ENCODE measurements at places on chromosomes 3 and 15. TPM values are rescaled to one million over a fixed set of nuclear protein-coding genes. Genes with fewer than 3 reads are reported as not detected.

Gene CCDC39
- not detected for total RNA-seq

- H3K4me3 ChIP-seq = no peak overlapping the region
- H3K4me1 ChIP-seq = no peaks in the 10 kb centered on the region
- H3K36me3 ChIP-seq = no peaks in the 10 kb centered on the region
- no peak for DNase-seq
- H3K27ac ChIP-seq = no peak overlapping the region
Measured at GRCh38 chr3:164940745-164941144, 137.6 kb downstream of the SI start.

- peaks cover 28% of the 10 kb centered on the region for H3K4me1 ChIP-seq
- no peak overlapping the region for H3K27ac ChIP-seq
- peaks cover 5% of the 10 kb centered on the region for H3K36me3 ChIP-seq
- no peak overlapping the region for H3K4me3 ChIP-seq
- DNase-seq = no peak
Measured at GRCh38 chr3:128767094-128767750, 41.2 kb downstream of the RAB7A start.

Gene TLR9
- 0.08 TPM for total RNA-seq

- no peaks in the 10 kb centered on the region for H3K36me3 ChIP-seq
- no peaks in the 10 kb centered on the region for H3K27me3 ChIP-seq
- no peaks in the 10 kb centered on the region for H3K4me1 ChIP-seq
- no peak overlapping the region for H3K27ac ChIP-seq
- H3K4me3 ChIP-seq = no peak overlapping the region
Measured at GRCh38 chr15:41982133-41982930, 10.0 kb upstream of the EHD4 start.

- no peaks in the 10 kb centered on the region for H3K36me3 ChIP-seq
- H3K27ac ChIP-seq = no peak overlapping the region
- H3K4me1 ChIP-seq = peaks cover 4% of the 10 kb centered on the region
- DNase-seq = no peak
Measured at GRCh38 chr3:157606852-157607197, 103.6 kb upstream of the VEPH1 start.

- H3K27me3 ChIP-seq = peaks cover 3% of the 10 kb centered on the region
- no peaks in the 10 kb centered on the region for H3K36me3 ChIP-seq
- H3K4me1 ChIP-seq = peaks cover 8% of the 10 kb centered on the region
Measured at GRCh38 chr15:70670680-70671079, 92.7 kb downstream of the UACA start.

Gene ABI3BP
- not detected for total RNA-seq

Gene ISL2
- not detected for total RNA-seq

GRCh38 chr3:159763011-159763601 is 225.5 kb upstream of the IL12A start:
- H3K4me1 ChIP-seq = peaks cover 11% of the 10 kb centered on the region
- DNase-seq = no peak
- peaks cover 37% of the 10 kb centered on the region for H3K27me3 ChIP-seq
- H3K27ac ChIP-seq = no peak overlapping the region
- peak overlapping the region; percentile 26 for H3K4me3 ChIP-seq

- no peaks in the 10 kb centered on the region for H3K4me1 ChIP-seq
- no peak overlapping the region for H3K4me3 ChIP-seq
- no peaks in the 10 kb centered on the region for H3K36me3 ChIP-seq
Measured at GRCh38 chr3:61857297-61857696, 295.9 kb downstream of the PTPRG start.

Gene BMF
- 13.5 TPM for total RNA-seq

DNA sequence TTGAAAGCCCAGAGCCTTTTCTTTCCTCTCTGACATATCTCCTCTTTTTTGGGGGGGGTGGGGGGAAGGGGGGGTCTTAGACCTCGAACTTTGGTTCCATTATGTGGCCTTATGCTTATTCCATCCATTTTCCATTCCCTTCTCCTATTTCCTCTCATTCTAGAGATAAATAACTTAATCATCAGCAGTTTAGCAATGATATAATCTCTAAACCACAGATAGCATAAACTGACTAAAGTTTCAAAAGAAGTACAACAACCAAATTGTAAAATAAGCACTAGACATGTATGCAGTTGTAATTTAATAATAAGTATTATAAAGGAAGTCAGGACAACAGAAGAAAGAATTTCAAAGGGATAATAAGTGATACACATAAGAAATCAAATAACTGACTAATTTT is 64.5 kb downstream of the AQR start:
- no peak overlapping the region for H3K4me3 ChIP-seq
- H3K27me3 ChIP-seq = no peaks in the 10 kb centered on the region
- no peak overlapping the region for H3K27ac ChIP-seq
- no peak for DNase-seq
- H3K36me3 ChIP-seq = peaks cover 76% of the 10 kb centered on the region

Gene PLSCR5
- total RNA-seq = not detected

DNA sequence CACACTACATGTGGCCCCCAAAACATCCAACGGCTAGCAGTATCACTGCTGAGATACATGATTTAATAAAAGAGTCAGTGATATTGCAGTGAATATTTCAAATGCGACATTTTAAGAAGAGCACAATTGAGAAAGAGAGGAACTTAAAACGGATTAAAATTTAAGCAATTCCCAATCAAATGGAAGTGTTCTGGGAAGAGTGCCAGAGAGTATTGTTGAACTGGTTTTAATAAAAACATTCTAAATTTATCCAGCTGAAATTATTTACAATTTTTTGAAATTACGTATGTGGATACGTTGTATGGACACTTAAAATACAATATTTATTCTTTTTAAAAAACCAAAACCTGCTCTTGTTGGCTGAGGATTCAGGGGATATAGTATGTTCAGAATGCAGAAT is 117.7 kb downstream of the C3orf38 start:
- no peak overlapping the region for H3K27ac ChIP-seq
- no peaks in the 10 kb centered on the region for H3K36me3 ChIP-seq
- H3K27me3 ChIP-seq = no peaks in the 10 kb centered on the region
- DNase-seq = no peak
- H3K4me1 ChIP-seq = no peaks in the 10 kb centered on the region

- no peak overlapping the region for H3K4me3 ChIP-seq
- no peaks in the 10 kb centered on the region for H3K27me3 ChIP-seq
- no peak overlapping the region for H3K27ac ChIP-seq
- H3K36me3 ChIP-seq = no peaks in the 10 kb centered on the region
- DNase-seq = peak; percentile 32
Measured at GRCh38 chr3:31695280-31696008, 162.7 kb downstream of the STT3B start.

GRCh38 chr3:94024385-94024784 is 4.0 kb downstream of the STX19 start:
- H3K36me3 ChIP-seq = no peaks in the 10 kb centered on the region
- no peak overlapping the region for H3K4me3 ChIP-seq
- no peak for DNase-seq
- no peaks in the 10 kb centered on the region for H3K4me1 ChIP-seq

Gene DZIP1L
- total RNA-seq = not detected

Gene ANKRD63
- total RNA-seq = not detected

DNA sequence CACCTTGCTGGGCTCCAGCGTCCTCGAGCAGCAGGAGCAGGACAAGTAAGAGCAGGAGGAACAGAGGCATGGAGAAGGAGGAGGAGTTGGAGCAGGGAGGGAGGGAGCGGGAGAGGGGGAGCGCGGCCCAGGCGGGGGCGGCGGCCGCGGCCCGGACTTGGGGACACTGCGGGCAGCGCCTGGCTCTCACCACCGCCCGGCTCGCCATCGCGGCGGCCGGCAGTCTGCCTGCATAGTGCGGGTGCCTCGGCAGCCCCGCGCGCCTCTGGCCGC is 440 bp downstream of the DCBLD2 start:
- H3K4me3 ChIP-seq = peak overlapping the region; percentile 67
- H3K27me3 ChIP-seq = peaks cover 2% of the 10 kb centered on the region
- H3K4me1 ChIP-seq = peaks cover 13% of the 10 kb centered on the region
- DNase-seq = no peak
- H3K27ac ChIP-seq = no peak overlapping the region

GRCh38 chr3:195075199-195075940 is 195.6 kb downstream of the XXYLT1 start:
- no peak overlapping the region for H3K27ac ChIP-seq
- no peaks in the 10 kb centered on the region for H3K27me3 ChIP-seq
- no peaks in the 10 kb centered on the region for H3K36me3 ChIP-seq
- no peak for DNase-seq

DNA sequence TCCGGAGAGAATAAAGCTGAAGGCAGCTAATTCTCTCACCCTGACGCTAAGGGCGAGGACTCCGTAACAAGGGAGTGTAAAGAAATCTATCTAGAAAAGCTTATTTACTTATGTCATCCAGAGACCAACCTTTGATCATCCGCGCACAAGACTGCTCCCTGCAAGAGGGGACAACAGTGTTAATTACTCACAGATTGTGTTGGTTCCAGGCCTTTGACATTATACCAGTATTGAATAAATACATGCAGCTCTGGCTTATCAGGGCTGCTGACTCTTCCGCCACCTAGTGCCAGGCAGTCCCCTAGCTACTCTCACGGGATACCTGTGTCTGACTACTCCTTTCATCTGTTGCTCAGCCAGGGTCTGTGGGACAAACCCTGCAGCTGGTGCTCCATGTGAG is 211.7 kb downstream of the DTWD1 start:
- no peaks in the 10 kb centered on the region for H3K4me1 ChIP-seq
- DNase-seq = no peak
- no peak overlapping the region for H3K27ac ChIP-seq
- H3K36me3 ChIP-seq = no peaks in the 10 kb centered on the region
- no peak overlapping the region for H3K4me3 ChIP-seq
